ENCODE measurements at places on chromosomes 16 and 17.

DNA sequence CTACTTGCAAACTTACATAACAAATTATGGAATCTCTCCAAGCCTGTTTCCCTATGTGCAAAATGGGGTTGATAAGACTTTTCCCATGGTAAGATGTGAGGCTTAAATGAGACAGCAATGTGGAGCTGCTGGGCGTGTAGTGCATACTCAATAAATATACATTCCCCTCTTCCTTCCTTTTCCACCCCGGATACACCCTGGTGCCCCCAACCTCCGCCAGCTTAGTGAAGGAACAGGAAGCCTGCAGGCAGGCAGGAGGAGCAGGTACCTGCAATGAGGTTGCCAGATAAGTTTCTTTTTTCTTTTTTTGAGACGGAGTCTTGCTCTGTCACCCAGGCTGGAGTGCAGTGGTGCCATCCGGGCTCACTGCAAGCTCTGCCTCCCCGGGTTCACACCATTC lies 14.9 kb downstream of the C17orf50 start:
- no peak for DNase-seq

- no peak for DNase-seq
Measured at GRCh38 chr17:57556320-57556719, 188.8 kb downstream of the CCDC182 start.

DNA sequence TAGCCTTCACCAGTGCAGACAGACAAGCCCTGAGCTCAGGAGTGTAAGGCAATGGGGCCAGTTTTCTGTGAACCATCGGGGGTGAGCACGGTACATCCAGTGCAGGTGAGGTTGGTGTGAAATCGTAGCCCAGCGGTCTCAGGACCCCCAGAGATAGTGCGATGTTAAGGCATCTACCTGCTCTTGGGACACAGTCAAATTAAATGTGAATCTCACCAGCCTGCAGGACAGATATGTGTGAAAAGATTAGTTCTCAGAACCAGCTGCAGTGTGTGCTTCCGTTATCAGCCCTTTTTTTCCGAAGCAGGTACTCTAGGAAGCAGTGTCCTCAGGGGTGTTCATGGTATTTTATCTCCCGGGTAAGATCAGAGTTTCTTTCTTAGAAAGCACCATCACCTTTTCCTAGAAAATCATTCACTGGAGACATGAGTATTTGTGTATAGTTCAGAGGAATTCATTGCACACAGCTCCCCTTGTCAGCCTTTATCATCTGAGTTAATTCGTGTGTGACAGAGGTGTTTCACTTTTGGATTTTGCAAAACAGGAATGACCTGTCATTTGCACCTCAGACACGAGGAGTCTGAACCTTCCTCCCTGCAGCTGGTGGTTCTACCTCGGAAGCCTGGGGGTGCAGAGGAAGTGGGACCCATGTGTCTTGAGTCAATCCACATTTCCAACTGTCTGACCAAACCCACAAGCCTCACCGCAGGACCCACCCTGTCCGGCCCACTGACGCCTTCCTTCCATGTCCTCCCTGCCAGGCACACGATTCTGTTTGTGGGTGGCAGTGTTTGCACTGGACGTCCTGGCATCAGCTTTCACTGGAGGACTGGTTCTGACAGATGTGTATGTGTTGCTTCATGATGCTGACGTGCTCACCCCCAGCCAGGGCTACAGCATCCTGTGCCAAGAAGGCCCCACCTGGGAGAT lies 107.8 kb downstream of the CLEC16A start:
- DNase-seq: no peak

GRCh38 chr16:3536851-3537250 lies 36.0 kb downstream of the CLUAP1 start:
- no peak for DNase-seq

DNA sequence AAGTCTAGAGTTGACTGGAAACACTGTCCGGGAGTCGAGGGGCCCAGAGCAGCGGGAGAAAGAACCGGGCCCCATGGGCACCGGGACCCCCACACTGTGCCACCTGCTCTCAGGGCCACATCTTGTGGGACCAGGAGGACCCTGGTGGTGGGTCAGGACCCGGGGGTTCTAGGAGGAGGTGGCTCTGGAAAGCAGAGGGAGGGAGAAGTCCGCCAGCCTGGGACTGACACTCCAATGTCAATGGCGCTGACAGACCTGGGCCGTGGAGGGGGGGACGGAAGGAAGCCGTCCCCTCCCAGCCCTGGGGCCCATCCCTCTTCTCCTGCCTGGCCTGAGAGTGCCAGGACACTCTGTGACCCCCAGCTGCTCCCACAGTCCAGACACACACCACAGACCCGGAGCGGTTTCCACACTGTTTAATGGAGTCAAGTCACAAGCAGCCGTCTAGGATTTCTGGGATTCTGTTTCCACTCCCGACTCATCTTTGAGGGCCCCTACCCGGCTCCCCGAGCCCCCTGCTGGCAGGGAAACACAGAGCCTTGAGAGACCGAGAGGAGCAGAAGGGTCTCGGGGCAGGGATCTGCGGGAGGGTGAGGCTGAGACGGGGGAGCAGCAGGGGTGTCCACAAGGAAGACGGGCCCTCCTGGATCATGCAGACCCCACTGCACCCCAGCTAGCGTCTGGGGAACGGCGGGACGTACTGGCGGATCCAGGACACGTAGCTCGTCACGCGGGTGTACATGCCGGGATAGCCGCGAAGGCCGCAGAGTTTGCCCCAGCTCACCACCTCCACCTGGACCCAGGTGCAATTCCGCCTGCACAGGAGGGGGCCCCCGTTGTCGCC lies 23.5 kb upstream of the UBE2I start:
- no peak for DNase-seq

GRCh38 chr17:31388770-31389656 lies 2.5 kb upstream of the RAB11FIP4 start:
- DNase-seq: no peak

- DNase-seq: no peak
Measured at GRCh38 chr16:55779402-55780094, 53.3 kb downstream of the CES1 start.

DNA sequence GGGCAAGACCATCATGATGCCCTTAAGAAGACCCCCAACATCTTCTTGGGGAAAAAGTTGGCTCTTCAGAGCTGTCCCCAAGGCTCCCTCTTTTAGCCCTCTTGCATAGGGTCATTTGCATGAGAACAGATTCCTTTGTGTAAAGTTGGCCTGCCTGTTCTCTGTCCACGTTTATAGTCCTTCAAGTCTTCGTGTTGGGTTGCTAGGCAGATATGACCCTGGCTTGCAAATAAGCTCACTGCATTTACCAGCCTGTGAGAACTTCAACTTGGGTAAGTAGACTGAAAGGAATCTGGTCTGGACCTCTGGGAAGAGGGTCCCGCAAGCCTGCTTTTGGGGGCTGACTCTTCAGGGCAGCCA lies 2.9 kb downstream of the ARSG start:
- DNase-seq: no peak

GRCh38 chr17:78510141-78511075 lies 66.8 kb downstream of the DNAH17 start:
- DNase-seq: no peak

- DNase-seq: peak; percentile 42
Measured at GRCh38 chr17:35312790-35313711, 60.4 kb downstream of the SLFN11 start.

- no peak for DNase-seq
Measured at GRCh38 chr17:5236938-5237540, 2.4 kb upstream of the SCIMP start.

DNA sequence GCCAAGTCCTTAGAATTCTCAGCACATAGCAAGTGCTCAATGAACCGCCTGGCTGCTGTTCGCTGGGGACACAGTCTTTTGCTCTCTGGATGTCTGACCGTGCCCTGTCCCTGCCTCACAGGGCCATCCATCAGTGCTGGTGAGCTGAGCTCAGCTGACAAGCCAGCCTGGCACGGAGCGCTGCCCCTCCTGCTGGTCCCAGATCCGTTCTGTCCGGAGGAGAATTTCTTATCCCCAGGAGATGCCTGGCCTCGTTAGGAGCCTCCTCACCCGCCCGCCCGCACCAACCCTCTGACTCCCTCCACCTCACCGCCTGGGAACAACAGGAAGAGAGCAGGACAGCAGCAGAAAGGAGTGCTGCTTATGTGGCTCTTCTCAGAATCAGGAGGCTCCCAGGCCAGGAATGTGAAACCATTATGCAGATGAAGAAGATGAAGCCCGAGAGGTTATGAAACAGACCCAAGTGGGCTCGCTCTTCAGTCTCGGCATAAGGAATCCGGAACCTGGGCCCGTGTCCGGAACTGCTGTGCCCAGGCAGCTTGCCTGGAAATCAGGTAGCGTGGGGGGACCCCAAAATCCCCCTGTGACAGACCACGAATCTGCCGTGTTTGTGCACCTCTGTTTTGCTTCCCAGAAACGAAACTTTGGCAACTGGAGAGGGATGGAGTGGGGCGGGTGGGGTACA lies 28.8 kb upstream of the RMI2 start:
- DNase-seq: no peak

- DNase-seq: no peak
Measured at GRCh38 chr17:21089145-21089544, 37.6 kb upstream of the DHRS7B start.

DNA sequence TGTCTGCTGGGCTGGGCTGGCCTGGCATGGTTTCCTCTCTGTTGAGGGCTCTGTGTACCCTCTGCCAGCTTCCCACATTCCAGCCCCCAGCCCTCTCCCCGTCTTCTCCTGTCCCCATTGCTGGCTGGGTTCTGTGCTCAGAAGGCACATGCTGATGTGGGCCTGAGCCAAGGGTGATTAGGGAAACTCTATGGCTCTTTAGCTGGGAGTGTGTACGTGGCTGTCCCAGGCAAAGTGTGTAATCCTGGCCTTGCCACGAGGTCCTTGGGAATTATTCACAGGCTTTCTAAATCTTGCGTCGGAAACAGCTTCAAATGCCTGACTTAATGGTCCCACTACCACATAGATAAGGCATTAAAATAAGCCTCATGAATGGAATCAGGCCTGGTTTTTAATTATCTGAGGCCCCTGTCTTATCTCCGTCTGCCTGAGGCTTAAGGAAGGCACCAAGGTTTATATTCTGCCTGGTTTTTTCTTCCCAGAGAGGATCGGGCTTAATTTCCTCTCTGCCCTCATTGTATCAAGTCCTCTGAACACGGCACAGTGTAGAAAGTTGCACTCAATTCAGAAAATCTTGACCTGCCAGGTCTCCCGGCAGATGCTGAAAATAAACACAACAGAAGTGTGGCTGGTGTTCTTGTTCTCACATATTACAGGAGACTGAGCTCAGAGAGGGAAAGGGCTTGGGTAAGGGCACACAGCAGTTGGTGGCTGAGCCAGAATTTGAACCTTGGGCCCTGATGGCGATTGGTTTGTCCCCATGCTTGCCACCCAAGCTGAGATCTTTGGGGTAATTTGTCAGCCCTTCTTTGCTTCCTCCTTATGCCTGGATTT lies 52.9 kb upstream of the LGALS9 start:
- no peak for DNase-seq

DNA sequence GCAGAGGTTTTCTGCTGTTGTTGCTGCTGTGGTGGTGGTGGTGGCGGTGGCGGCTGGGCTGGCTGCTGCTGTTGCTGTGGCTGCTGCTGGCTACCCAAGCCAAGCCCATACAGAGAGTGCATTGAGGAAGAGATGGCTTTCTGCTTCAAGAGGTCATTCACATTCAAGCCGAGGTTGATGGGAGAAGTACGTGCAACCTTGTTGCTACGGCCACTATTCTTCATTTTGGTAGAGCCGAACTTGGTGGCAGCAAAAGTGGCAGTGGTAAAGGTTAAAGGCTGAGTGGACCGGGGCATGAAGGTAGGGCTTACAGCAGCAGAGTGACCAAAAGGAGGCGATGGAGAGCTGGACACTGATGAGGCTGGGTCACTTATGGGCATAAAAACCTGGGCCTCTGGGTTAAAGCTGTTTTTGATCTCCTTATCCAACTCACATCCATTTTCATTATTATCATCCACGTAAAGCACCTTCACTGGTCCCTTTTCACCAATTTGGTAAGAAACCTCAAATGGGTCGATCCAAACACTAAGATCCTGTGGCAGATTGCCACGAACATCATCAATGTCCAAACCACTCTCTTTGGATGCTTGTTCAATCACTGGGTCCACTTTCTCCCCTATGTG lies 2.8 kb downstream of the TOB1 start:
- no peak for DNase-seq

All from LNCaP clone FGC (cell line).